ENCODE measurements at places on chromosomes 1 and 21. TPM values are rescaled to one million over a fixed set of nuclear protein-coding genes. Genes with fewer than 3 reads are reported as not detected.

DNA sequence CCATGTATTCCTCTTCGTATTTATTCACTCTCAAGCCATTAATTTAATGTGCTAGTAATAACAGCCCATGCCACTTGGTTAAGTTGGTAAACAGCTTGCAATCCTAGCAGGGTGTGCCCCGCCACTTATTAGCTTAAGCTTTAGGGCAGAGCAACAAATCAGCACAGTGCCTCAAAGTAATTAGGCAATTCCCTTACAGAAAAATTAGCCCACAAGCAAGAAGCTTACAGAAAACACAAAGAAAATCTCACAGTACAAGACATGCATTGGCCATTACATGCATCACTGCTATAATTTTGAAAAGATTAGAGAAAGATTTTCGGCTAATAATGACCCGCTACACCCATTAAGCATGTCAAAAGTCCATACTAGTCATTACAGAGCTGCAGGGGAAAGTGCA is 47.6 kb downstream of the TGFB2 start:
- no peak for DNase-seq

GRCh38 chr1:178573330-178573729 is 60.4 kb downstream of the TEX35 start:
- DNase-seq = no peak

VCAM1 gene
- not detected for total RNA-seq

DNA sequence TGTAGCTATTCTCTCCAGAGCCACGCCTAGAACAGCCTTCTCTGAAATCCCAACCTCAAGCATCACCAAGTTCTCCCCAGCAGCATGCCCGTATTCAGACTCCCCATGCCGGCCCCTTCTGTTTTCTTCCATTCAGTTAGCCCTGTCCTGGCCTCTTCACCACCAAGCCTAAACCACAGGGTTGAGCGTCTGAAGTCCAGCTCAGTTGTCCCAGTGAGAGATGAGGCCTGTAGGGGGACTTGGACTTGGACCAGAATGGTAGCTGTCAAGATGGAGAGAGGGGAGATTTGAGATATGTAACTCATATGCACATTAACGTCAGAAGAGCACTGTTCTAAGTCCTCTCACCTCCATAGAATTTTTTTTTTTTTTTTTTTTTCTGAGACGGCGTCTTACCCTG is 5.5 kb upstream of the TMEM54 start:
- no peak for DNase-seq

CNIH4 gene
- 76.2 TPM for total RNA-seq

ADORA3 gene
- total RNA-seq = not detected

- DNase-seq = no peak
Observed at GRCh38 chr1:56468518-56468917, 110.8 kb downstream of the PLPP3 start.
